ENCODE measurements at places on chromosomes 7 and 10.

- DNase-seq: no peak
Measured at GRCh38 chr10:116207690-116208089, 65.3 kb downstream of the GFRA1 start.

GRCh38 chr7:23486002-23486773, 15.9 kb upstream of the IGF2BP3 start:
- DNase-seq: no peak

DNA sequence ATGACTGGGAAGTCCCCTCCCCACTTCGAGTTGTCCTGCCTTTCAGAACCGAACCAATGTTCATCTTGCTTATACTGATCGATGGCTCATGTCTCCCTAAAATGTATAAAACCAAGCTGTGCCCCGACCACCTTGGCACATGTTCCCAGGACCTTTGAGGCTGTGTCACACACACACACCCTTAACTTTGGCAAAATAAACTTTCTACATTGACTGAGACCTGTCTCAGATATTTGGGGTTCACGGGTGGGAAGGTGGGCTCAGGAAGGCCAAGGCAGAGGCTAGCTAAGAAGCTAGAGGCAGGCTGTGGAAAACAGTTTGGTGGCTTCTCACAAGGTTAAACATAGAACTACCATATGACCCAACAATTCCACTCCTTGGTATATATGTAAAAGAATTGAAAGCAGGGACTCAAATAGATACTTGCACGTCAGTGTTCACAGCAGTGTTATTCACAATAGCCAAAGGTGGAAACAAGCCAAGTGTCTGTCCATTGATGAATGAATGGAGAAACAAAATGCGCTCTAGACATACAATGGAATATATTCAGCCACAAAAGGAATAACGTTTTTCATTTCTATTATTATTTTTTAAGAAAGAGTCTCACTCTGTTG, 15.4 kb downstream of the PRF1 start:
- no peak for DNase-seq

GRCh38 chr10:129520440-129521080, 53.5 kb downstream of the MGMT start:
- DNase-seq: no peak

- no peak for DNase-seq
Measured at GRCh38 chr10:18450298-18450697, 201.1 kb downstream of the NSUN6 start.

- DNase-seq: peak; percentile 52
Measured at GRCh38 chr10:24114556-24114955, 94.4 kb upstream of the KIAA1217 start.

GRCh38 chr7:140902303-140902953, 22.3 kb downstream of the BRAF start:
- DNase-seq: no peak

GRCh38 chr7:153193144-153193595, 433.6 kb downstream of the ACTR3B start:
- peak; percentile 32 for DNase-seq

GRCh38 chr7:67913604-67914003, 917.0 kb downstream of the TYW1 start:
- no peak for DNase-seq

GRCh38 chr7:10998996-10999757, 25.5 kb downstream of the PHF14 start:
- DNase-seq: no peak

- DNase-seq: no peak
Measured at GRCh38 chr10:117167789-117168674, 29.3 kb upstream of the KCNK18 start.

DNA sequence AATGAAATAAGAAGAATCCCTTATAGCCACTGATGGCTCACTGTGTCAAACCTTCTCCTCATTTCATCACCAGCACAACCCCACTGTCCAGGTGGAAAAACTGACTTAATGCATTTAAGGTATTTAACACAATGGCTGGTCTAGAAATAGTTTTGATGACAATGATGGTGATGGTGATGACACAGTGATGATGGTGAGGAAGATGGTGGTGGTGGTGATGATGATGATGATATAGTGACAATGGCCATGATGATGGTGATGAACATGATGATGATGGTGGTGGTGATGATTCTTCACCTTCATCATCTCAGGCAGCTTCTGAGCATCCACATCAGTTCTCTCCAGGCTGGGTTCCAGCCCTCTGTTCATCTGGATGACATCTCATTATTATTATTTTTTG, 186.6 kb downstream of the TCERG1L start:
- DNase-seq: no peak

DNA sequence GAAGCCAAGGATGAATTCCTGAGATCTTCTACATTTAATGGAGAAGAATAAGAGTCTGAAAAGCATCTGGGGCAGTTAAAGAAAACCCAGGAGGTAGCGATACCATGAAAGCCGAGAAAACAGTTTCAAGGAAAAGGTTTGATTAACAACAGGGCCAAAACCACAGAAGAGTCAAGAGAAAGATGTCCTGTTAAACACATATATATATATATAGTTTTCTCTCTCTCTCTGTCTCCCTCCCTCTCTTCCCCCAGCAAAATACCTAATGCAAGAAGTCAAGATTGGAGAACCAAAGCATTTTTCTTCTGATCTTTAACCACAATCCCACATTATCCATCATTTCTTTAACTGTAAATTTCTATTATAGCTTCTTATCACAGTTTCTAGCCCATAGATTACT, 261.4 kb downstream of the SNX13 start:
- no peak for DNase-seq

GRCh38 chr7:7682861-7683260, 35.5 kb downstream of the RPA3 start:
- no peak for DNase-seq

- peak; percentile 89 for DNase-seq
Measured at GRCh38 chr7:139043823-139044812, 8.3 kb upstream of the ZC3HAV1L start.

GRCh38 chr10:92405419-92405924, 114.5 kb downstream of the MARCHF5 start:
- no peak for DNase-seq

DNA sequence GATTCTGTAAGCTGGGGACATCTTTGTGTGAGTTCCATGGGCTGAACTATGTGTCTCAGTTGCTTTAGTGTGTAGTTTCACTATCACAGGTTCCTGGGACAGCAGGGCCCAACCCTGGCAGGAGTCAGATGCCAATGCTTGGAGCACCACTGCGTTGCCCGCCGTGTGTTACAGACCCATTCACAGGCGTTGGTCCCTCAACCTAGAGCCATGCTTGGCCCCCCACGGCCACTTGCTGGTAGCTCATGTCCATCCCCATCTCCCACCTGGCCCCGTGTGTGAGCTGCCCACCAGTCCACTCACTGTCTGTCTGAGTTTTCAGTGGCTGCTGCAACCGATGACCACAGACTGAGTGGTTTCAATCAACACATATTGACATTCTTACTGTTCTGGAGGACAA, 546.9 kb downstream of the TCERG1L start:
- no peak for DNase-seq

DNA sequence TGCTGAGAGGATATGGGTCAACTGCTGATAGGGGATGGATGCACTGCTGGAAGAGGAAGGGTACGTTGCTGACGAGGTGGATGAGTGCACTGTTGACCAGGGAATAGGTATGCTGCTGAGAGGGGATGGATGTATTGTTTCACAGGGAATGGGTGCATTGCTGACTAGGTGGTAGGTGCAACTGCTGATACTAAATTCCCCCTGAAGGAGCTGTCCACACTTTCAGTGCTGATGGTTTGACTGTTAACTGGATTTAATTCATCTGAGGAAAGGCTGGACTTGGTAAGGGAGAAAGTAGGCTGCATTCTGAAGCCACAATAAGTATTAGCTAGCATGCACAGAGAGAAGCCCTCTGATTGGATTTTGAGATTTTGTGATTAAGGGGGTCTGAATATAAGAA, 1196.8 kb upstream of the PHF14 start:
- DNase-seq: no peak

Measured in NCI-H1417 (cell line).